PC-9 (cell line): ENCODE measurements at places on chromosomes 5 and 9. TPM values are rescaled to one million over a fixed set of nuclear protein-coding genes. Genes with fewer than 3 reads are reported as not detected.
A peak's percentile ranks its signal among the peaks of the same experiment; 100 is the strongest.

Gene TAF11L5
- not detected in 2 replicates for total RNA-seq

Gene FYB1
- 7.1 and 10.5 TPM in 2 replicates for total RNA-seq

DNA sequence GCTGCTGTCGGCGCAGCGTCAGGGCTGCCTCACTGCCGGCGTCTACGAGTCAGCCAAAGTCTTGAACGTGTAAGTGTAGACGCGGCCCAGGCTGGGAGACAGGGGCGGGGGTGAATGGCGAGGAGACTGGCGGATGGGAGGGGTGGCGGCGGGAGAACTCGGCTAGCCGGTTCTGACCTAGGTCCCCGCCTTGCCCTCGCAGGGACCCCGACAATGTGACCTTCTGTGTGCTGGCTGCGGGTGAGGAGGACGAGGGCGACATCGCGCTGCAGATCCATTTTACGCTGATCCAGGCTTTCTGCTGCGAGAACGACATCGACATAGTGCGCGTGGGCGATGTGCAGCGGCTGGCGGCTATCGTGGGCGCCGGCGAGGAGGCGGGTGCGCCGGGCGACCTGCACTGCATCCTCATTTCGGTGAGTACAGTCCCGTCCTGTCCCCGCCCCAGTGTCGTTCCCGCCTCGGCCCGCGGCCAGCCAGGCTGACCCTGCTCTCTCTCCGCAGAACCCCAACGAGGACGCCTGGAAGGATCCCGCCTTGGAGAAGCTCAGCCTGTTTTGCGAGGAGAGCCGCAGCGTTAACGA is 745 bp downstream of the GADD45G start:
- no peaks in the 10 kb centered on the region for H3K36me3 ChIP-seq
- DNase-seq: peak; percentile 31
- peaks cover 61% of the 10 kb centered on the region for H3K27me3 ChIP-seq
- H3K27ac ChIP-seq: no peak overlapping the region

DNA sequence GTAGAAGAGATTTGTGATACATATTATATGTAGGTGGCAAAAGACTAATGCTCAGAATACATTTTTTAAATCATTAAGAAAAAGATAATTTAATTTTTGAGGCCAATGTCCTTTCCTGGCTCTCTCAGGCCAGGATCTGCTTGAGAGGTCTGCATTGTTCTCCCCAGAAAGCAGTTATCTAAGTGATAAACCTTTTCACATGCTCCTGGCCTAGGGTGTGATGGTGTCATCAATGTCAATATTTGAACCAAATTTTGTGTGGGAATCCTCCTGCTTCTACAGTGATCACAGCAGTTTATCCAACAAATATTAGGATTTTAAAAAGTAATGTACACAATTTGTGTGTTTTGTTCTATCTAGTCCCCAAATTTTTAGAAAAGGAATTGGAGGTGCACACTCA is 166.6 kb downstream of the DIRAS2 start:
- H3K27me3 ChIP-seq: no peaks in the 10 kb centered on the region
- H3K4me3 ChIP-seq: no peak overlapping the region
- H3K36me3 ChIP-seq: no peaks in the 10 kb centered on the region
- H3K27ac ChIP-seq: no peak overlapping the region

Gene TSSK1B
- total RNA-seq: not detected in 2 replicates

DNA sequence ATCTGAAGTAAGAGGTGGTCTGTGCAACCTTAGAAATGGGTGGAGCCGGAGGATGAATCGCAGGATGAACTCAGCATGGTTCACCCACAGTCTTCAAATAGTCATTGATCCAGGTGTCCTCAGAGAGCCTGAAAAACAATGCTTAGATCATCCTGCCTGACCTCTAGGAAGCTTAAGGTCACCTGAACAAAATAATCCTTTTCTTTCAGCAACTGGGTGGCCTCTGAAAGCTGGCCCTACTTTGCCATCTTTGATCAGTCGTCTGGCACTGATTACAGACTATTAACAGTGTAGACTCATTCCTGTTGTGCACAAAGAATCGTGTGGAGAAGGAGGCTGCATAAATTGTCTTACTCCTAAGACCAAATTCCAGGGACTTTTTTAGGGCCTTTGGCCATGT is 50.7 kb downstream of the PIP5K1B start:
- H3K27ac ChIP-seq: no peak overlapping the region
- DNase-seq: no peak
- H3K36me3 ChIP-seq: no peaks in the 10 kb centered on the region
- peaks cover 17% of the 10 kb centered on the region; the same call in 1 of the 2 replicates for H3K27me3 ChIP-seq
- H3K4me1 ChIP-seq: no peaks in the 10 kb centered on the region
- no peak overlapping the region for H3K4me3 ChIP-seq

Gene FAM200C
- 8.6 and 10.5 TPM in 2 replicates for total RNA-seq

- no peak for DNase-seq
- no peak overlapping the region for H3K27ac ChIP-seq
- no peaks in the 10 kb centered on the region for H3K36me3 ChIP-seq
- no peak overlapping the region for H3K4me3 ChIP-seq
Measured at GRCh38 chr5:132421462-132421861, 52.0 kb downstream of the SLC22A5 start.
